ENCODE measurements at places on chromosomes 16 and 17.

DNA sequence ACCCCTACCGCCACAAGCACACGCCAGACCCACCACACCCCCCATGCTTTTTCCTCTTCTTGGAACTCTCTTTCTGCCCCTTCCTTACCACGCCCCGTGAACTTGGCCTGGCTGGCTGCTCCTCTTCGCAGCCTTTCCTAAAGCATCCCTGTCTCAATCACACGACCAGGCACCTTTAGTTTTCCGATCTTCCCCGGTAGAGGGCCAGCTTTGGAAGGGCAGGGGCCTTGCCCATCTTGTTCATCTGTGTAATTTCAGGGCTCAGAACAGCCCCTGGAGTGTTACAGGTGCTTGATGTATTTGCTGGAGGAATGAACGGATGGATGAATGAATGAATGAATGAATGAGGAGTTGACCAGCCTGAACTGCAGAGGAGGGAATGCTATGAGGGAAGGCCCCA, 3.7 kb downstream of the SPPL2C start:
- no peak for DNase-seq

- no peak for DNase-seq
Measured at GRCh38 chr17:13509527-13509926, 92.2 kb downstream of the HS3ST3A1 start.

- peak; percentile 60 for DNase-seq
Measured at GRCh38 chr17:75724016-75725003, 3.1 kb downstream of the ITGB4 start.

DNA sequence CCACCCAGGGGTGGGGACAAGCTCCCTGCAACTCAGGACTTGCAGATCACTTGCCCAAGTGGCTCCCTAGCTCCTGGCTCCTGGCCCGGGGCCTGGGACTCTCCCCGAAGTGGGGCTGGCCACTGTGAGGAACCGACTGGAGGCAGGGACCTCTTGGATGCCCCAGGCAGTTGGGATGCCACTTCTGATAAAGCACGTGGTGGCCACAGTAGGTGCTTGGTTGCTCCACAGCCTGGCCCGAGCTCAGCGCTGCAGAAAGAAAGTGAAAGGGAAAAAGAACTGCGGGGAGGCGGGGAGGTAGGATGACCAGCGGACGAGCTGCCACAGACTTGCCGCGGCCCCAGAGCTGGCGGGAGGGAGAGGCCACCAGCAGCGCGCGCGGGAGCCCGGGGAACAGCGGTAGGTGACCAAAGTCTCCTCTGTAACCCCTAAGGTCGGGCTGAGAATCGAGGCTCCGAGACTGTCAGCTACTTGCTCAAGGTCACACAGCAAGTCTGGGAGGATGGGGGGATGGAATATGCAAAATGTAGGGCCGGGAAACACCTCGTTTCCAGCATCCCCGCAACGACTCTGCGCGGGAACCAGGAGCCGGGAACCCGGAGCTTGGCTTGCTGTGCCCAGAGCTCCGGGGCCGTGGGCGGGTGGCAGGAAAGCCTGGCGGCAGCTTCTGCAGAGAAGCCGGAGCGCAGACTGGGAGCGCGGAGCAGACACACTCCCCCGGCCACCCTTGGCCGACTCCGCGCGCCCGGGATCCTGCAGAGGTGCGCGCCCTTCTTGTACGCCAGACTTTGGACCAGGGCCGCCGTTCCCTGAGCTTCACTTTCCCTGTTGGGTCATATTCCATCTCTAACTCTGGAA, 1.9 kb downstream of the CIITA start:
- DNase-seq, result peak; percentile 84

DNA sequence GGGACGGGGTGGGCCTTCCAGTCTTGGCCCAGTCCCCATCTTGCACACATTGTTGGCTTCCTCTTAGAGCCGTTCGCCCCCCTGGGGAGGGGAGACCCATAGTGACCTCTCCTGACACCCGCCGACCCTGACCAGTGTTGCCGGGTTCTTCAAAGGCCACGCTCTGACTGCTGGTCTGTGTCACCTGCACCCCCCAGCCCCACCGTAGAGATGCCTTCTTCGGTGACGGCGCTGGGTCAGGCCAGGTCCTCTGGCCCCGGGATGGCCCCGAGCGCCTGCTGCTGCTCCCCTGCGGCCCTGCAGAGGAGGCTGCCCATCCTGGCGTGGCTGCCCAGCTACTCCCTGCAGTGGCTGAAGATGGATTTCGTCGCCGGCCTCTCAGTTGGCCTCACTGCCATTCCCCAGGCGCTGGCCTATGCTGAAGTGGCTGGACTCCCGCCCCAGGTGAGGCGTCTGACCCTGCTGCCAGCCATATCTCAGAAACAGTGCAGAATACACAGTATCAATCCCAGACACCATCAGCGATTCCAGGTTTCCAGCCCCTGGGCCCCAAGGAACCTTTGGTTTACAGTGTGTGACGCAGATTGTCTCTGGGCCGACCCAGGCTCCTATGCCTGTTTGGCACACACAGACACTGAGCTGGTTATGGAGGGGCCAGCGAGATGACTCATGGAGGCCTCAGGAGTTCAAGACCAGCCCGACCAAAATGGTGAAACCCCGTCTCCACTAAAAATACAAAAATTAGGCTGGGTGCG, 1.3 kb downstream of the SLC26A11 start:
- no peak for DNase-seq

GRCh38 chr17:75759457-75759856, 5.5 kb downstream of the GALK1 start:
- no peak for DNase-seq

- no peak for DNase-seq
Measured at GRCh38 chr17:75737133-75737962, 16.1 kb downstream of the ITGB4 start.

- no peak for DNase-seq
Measured at GRCh38 chr17:39178536-39178935, 12.6 kb upstream of the ARL5C start.

GRCh38 chr17:70675070-70675590, 505.8 kb downstream of the KCNJ2 start:
- no peak for DNase-seq

- no peak for DNase-seq
Measured at GRCh38 chr16:87235810-87236515, 81.2 kb downstream of the C16orf95 start.

- DNase-seq, result no peak
Measured at GRCh38 chr17:2547176-2547575, 35.5 kb upstream of the METTL16 start.

DNA sequence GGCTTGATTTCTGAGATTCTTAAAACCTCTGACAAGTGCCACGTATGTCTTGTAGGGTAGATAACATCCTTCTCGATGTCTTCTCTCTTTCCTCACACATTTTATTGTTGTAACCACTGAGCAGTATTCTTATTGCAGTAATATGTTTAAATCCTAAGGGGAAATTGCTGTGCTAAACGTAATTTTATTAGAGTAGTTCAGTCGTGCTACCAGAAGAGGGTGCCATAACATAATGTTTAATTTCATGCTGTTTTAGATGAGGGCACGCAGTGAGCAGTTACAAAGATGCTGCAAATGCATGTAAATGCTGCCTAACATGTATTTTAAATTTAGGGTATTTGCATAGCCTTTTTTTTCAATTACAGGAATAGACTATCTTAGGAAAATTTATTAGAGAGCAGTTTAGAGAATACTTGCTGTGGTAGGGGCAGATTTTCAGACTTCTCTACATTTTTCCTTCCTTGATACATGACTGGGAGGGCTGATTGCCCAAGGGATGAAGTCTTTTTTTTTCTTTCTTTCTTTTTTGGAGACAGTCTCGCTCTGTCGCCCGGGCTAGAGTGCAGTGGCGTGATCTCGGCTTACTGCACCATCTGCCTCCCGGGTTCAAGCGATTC, 51.7 kb downstream of the GAN start:
- DNase-seq, result no peak

DNA sequence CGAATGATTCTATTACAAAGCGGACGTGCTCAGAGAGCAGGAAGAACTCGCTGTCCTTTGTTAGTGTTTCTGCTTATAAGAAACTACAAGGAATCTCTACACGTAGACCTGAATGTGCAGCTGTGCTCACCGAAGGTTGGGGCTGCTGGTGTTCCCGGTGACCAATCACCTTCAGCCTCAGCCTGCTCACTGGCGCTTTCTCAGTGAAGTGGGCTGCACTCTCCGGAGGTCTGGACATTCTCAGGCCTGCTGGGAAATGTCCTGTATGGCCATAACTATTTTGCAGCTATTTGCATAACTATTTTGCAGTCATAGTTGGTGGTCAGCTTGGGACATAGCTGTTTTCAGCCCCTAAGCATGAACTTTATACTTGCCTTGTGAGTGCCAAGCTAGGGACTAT, 9.7 kb upstream of the CIAO3 start:
- no peak for DNase-seq

- DNase-seq, result no peak
Measured at GRCh38 chr16:71410146-71410545, 31.7 kb downstream of the TLE7 start.

GRCh38 chr17:17659340-17659739, 21.9 kb upstream of the RAI1 start:
- DNase-seq, result no peak

DNA sequence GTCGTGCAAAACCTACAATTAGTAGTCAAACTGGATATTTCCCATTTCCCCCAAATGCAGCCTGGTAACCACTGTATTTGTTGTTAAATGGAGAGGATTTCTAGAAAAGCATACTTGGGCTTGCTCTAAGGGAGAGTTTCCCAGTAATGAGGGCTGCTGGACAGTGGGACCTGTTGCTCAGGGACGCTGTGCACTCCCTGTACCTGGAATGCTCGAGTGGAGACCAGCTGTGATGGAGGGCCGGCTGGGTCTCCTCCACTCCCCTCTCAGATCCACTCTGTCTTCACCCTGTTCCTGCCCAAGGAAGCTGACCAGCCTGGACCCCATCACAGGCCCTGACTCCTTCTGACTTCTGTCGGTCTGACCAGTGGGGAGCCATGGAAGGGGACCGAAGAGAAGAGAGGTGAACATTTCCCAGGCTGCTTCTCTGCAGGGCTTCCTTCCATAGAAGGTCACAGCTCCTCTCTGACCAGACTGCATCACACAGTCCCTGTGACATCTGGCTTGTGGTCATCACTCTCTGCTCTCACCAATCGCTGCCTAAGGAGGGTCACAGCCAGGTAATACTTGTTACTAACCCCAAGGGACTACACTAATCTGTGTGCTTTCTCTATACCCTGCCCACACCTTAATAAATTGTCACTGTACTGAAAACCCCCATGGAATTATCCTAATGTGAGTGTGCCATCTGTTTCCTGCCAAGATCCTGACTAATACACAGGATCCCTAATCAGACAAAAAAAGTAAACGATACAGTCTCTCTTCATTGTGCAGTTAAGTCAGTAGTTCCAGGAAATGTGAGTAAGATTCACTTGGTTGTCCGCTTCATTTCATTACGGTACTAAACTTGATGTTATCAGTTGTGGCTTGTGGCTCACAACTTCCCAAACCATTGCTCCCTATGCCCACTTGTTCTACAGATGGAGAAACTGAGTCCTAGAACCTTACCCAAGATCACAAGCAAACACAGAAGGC, 102.4 kb downstream of the CCT6B start:
- DNase-seq, result no peak

GRCh38 chr16:66344533-66345145, 21.9 kb upstream of the CDH5 start:
- no peak for DNase-seq

DNA sequence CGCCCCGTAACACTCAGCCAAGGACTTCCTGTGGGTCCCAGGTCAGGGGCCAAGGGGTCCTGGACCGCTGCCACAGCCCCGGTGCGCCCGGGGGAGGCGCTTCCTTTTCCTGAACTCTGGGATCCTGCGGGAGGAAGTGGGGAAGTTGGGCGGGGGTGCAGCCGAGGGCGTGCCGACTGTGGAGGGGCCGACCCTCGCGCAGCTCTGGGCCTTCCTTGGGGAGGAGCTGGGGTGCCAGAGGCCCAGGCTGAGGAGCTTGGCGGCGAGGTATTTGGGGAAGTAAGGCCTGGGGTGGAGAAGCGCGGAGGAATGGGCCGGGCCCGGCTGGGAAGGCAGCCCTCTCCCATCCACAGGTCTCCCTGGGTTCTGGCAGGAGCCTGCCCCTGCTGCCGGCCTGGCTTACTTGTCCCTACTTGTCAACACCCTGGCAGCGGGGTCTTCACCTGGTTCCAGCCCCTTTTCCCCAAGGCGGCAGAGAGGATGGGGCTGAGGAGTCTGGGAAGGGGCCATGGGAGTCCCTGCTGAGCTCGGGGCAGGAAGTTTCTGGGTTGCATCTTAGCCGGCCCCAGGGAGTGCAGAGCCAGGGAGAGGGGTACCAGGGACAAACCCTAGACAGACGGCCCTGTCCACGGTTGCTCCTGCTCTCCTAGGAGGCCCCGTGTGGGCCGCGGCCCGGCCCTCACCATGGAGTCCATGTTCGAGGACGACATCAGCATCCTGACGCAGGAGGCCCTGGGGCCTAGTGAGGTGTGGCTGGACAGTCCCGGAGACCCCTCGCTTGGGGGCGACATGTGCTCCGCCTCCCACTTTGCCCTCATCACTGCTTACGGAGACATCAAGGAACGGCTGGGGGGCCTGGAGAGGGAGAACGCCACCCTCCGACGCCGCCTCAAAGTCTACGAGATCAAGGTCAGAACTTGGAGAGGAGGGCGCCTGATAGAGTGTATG, 1.7 kb downstream of the TBKBP1 start:
- peak; percentile 86 for DNase-seq

DNA sequence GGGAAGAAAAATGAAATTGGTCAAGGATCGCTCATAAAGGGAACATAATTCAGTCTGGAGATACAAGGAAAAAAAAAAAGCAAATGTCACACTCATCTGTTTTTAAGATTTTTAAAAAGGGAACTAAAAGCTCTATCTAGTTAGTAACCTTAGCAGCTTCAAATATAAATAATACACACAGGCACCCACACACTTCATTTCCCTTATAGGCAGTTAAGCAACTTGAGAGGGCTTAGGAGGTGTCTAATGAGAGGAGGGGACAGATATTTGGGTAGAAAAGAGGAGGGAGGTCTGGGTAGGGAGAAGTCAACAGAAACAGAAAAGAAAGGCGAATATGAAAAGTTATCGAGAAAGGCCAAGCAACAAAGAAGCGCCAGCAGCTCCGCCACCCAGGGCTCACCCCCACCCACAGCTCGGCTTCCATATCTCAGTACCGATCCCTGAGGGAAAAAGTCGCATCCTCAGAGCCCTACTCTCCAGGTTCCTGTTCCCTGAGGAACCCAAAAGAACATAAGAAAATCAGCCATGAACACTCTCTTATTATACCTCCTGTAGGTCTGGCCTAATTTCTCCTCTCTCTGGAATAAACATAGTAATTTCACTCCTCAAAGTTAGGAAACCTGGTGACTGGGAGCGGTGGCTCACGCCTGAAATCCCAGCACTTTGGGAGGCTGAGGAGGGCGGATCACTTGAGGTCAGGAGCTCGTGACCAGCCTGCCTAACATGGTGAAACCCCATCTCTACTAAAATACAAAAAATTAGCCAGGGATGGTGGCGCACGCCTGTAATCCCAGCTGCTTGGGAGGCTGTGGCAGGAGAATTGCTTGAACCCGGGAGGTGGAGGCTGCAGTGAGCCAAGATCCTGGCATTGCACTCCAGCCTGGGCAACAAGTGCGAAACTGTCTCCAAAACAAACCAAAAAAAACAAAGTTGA, 69.6 kb upstream of the RCVRN start:
- DNase-seq, result no peak
